Activated CD8-positive, alpha-beta memory T cell treated with anti-CD3 and anti-CD28 coated beads for 4 hours (primary cell): ENCODE measurements at places on chromosomes 3 and 15.

DNA sequence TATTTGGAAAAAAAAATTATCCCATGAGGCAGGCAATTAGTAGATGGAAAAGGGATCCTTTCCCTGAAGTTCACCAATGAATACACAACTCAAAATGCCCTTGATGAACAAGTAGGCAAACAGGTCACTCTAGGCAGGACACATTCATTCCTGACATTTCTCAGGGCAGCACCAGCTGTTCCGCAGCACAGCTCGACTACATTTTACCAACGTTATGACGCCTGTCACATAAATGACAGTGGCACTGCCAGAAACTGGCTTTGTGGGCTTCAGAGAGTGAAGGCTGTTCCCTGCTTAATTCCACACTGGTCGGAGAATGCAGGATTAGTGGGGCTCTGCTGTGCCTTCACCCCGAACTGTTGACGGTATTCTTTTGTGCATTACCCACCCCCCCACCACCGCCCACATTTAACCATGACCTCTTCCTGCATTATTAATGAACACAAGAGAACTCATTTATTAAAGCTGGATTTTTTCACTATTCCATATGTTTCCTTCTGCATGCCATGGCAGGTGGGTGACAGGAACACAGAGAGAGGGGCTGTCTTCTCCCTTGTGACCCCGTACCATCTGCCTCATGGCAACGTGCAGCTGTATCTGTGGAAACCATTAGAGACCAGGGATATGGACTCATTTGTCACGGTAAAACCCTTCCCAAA is 197.6 kb downstream of the PDZRN3 start:
- no peak for DNase-seq

DNA sequence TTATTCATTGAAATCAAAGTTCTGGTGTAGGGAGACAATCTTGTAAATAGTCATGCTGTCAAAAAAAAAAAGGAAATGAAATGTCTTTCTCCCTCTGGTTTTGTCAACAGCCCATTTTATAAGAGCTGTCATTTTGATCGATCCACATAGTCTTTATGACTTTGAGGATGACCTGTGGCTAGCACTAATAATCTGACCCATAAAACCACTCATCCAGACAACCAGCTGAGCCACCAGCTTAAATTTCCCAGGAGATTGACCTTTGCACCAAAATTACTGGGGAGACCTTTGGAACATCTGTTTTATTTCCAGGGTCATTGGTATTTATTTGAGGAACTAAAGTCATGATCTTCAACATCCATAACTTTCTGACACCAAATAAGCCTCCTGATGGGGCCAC is 98.5 kb upstream of the MME start:
- no peak for DNase-seq

GRCh38 chr15:50546566-50546965 is at the start of gene USP50:
TSS of gene USP50 (minus strand) at chr15:50546666. CDS start at chr15:50546525, 141 bp downstream.
- no peak for DNase-seq

GRCh38 chr3:170204023-170204472 is 18.2 kb upstream of the PRKCI start:
- DNase-seq: no peak

DNA sequence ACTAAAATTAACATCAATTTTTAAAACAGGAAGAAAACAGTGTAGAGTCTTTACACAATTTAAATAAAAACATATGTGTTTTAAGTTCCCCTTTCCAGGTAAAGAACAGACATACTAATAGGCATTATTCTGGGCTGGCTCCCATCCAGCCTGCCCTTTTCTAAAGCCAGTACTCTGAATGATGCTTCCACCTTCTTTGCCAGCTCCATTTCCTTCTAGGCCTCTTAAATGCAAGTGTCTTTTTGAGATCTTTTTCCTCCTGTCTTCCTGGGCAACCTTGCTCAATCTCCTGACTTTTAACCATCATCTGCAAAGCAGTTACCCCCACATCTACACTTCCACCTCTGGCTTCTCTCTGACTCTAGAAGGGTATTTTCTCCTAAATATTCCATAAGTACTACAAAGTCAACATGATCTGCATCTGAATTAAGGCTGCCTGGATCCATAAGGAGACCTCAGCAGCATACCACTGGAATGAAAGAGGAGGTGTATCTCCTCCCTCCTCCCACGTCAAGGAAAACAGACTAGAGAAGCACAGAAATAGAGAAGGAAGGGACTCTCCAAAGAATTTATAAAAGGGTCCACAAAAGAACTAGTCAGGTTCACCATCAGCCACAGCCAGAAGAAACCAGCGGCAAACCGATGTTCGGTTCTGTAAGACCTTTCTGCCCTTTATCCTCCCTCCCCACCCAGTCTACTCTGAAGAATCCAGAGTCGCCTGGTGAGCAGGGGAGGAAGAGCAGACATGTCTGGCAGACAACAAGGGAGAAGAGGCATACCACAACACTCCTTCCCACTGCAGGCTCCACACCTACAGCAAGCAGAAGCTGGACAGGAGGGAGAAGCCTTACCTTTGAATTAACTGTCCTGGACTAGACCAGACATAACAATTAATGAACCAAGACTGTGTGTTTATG is 47.1 kb downstream of the GOLIM4 start:
- DNase-seq: no peak

DNA sequence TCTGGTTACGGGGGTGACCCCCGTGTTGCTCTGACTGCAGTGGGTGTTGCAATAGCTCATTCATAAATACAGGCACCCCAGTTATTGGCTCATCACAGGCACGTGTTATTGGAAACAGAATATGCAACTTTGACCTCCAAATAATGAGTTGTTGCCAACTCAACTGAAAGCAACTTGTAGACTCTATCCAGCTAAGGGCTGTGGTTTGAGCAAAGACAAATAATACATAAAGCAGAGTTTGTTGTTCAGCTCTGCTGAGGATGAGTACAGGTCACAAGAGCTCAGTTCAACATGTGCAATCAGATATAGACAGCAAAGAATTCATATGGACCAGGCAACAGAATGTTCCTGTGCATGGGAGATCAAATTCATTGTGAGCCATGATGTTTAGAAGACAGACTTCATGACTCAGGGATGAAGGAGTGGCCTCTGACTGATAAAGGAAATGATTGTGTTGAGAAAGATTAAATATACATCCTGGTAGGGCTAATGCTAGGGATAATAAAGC is 87.6 kb upstream of the LRIG1 start:
- no peak for DNase-seq

DNA sequence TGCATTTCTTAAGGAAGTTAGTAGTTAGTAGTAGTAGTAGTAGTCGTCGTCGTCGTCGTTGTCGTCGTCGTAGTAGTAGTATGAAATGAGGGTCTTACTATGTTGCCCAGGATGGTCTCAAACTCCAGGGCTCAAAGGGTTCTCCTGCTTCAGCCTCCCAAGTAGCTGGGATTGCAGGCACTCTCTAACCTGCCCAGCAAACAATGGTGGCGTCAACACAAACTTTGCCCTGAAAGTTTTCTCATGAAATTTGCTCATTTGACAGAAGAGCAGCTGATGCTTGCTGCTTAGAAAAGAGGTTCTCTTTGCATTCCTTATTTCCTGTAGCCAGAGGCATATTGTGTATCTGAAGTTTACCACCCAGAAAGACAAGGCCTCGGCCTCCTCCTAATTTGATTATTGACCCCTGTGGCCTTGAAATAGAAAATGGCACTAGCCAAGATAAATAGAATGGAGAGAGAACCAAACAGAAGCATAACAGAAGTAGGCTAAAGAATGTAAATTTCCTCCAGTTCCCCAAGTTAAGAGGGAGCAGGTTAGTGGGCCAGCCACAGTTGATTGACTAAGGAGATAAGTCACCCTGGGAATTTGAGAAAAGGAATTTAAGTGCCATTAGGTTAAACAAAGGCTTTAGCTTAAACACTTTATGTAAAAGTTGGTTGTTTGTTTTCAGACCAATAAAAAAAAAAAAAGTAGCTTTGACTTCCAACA is 166.2 kb upstream of the ROBO2 start:
- DNase-seq: no peak

DNA sequence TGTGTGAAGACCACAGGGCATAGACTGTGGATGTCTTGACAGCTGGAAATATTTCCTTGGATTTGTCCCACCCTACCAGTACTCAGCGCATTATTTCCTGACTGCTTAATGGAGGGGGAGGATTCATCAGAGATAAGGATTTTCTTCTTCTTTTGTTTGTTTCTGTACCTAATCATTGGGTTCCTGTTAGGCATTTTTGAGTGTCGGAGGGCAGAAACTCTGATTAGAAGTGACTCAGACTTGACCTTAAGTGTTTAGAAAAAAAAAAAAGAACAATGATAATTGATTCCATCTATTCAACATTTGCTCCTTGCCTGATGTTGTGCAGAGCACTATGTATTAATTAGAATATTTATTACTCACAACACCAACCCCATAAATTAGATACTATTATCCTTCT is 78.5 kb upstream of the SYNPR start:
- DNase-seq: no peak

DNA sequence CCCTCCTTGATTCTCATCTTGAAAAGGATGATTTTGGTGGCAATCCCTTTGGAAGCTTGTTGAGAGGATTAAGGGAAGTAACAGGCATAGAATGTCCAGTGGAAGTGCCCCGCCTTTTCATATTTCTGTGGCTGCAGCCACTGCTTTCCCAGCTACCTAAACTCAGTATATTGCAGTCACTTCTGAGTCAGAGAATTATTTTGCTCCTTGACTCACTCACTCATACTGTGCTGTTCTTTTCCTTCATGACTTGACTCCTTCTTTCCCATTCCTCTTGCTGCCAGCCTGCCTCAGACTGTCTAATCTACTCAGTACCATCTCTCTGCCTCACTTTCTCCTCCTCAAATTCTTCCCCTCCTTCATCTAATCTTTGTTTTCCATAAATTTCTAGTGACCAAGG is 26.5 kb upstream of the POLR2M start:
- DNase-seq: no peak

DNA sequence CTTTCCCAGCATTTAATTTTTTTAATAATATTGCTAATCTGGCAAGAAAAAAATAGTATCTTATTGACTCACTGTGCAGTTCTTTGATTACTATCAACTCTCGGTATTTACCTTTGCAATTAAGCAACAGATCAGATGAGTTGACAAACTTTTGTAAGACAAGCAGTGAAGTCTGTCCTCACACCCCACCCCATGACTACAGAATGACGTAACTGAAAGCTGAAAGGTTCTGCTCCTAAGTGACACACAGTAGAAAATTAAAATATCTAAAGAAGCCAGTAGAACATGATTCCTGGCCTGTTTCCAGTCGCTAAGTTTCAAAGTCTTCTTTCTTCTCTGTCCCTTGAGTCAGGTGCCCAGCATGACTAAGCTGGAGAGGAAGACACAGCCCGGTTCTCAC is 135.5 kb downstream of the STT3B start:
- DNase-seq: no peak

- DNase-seq: no peak
Measured at GRCh38 chr3:155178810-155179436, 98.8 kb downstream of the MME start.

GRCh38 chr15:67824976-67825880 is at the start of gene SKOR1:
TSS of gene SKOR1 (plus strand) at chr15:67825509. CDS start at chr15:67825603, 94 bp downstream.
- no peak for DNase-seq

GRCh38 chr3:33044676-33045075 is 52.3 kb downstream of the GLB1 start:
- DNase-seq: no peak

GRCh38 chr3:127254730-127255129 is 33.1 kb downstream of the PRR20G start:
- no peak for DNase-seq

DNA sequence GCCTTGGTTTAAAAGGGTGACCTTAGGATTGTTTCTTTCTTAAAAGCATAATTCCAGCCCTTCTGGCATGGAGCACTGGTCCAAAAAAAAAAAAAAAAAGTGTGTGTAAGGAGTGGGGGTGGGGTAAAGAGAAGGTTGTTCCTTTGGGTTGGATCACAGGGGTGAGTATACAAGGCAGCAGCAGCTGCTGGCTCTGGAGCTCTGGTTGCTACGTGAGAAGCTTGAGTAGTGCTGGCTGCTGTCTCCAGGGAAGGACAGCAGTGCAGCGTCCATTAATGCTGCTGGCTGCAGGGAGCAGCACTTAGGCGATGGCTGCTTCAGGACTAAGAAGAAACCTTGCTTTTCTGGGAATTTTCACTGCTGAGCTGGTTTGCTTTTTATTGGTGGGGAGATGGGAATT is 2.3 kb downstream of the SETD5 start:
- DNase-seq: no peak

GRCh38 chr3:22960105-22960984 is 242.8 kb upstream of the UBE2E2 start:
- no peak for DNase-seq

- no peak for DNase-seq
Measured at GRCh38 chr15:85414495-85414894, 34.1 kb downstream of the AKAP13 start.

DNA sequence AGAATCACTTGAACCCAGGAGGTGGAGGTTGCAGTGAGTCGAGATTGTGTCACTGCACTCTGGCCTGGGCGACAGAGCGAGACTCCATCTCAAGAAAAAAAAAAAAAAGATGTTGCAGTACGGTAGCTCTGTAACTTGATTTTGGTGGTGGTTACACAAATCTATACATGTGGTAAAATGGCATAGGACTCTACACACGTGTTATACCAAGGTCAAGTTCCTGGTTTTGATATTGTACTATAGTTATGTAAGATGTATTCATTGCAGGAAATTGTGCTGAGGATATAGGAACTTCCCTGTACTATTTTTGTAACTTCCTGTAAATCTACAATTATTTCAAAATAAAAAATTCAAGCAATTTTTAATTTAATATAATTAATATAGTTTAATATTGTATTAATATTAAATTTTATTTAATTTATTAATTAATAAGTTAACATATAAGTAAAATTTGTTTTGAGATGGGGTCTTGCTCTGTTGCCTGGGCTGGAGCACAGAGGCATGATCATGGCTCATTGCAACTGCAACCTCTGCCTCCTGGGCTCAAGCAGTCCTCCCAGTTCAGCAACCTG is 9.9 kb downstream of the MYD88 start:
- DNase-seq: no peak

DNA sequence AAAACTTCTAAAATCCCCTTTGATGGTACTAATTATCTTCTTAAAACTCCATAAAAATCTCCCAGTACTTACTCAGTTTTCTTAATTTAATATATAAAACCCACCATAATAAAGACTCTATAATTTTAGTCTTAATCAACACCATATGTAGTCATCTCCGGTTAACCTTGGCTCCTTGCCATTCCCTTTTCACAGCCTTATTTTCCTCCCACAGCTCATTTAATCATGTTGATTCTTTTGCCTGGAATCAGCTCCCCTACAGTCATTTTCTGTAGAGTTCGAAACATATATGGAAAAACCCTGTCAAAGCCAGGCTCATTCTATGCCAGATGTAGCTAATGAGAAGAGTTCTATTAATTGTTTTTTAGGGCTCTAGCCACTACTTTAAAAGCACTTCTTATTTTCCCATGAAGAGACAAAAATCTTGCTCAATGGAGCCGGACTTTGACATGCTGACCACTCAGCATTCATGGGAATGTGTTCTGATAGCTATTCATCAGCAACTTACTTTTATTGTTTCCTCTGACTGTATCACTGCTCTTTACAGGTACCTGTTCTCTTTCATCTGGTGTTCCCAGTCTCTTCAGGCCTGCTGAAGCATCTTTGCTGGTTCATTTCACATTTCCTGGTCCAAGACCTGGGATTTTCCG is 573.4 kb downstream of the NAALADL2 start:
- DNase-seq: no peak

GRCh38 chr3:14761121-14761672 is 57.6 kb upstream of the FGD5 start:
- no peak for DNase-seq

- no peak for DNase-seq
Measured at GRCh38 chr15:43329217-43329959, 985 bp downstream of the LCMT2 start.
